ENCODE measurements at places on chromosomes 2 and 18.

DNA sequence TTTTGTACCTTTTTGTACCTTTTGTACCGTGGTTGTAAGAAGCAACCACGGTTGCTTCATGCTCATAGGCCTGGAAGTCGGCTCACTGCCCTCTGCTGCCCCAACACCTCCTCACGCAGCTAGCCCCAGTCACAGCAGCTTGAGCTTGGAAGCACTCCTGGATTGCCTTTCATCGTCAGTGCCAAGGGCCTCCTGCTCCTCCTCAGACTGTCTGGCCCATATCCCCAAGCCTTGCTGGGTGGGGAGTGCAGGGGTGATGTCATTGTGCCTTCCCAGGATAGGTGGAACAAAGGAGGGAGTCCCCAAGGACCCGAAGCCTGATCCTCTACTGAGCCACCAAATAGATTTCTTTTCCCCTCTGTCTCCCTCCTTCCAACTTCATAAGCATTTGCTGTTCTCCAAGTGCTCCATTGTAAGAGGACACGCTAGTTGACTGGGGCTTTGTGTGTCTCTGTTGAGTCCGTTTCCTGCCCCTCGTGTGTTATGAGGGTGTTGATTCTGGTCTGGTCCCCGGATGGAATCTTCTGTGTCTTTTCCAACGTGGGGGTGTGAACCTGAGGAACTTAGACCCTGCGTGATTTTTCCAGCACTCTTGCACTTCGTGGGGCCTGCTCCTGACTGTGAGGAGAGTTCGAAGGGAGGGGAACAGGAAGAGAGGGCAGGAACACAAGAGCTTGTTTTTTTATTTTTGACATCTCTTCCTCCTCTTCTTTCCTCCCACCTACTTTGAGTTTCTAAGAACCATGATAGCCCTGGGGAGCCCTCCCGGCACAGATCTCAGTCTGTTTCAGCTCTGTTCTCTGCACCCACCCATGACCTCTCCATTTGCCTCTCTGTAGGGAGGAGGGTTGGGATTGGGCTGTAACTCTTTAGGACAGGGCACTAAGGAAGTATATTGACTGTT lies 127.2 kb upstream of the EML6 start:
- no peak for DNase-seq

DNA sequence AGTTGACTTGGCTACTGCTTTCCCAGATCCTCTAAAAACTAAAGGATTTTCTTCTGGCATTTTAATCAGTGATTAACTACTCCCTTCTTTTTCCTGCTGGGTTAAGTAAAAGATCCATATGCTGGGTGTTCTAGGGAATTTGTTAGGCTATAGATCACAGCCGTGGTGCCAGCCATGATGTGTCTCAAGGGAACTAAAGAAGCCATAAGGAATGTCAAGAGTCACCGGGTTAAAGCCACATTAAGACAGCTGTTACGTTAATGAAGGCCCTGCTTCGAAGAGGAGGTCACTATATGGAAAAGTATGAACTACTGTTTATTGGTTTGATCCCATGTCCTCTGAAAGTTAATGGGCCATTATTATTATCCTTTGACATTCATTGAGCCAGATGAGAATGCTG lies 70.7 kb downstream of the PAX3 start:
- no peak for DNase-seq

DNA sequence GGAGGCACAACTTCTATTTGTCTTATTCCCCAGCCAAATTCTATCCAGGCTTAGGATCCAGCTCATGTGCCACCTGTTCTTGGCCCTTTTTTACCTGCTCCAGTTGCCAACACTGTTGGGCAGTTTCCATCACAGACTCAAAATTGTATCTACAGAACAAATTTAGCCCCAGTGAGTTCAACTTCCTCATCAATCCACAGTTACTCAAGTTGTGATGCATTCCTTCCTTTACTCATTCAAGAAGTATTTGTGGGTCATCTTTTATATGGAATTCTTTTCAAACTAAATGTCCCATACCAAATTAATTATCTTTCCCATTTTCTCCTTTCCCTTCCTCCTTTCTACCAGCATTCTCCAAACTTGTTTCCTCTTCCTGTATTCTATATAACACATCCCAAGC lies 12.7 kb upstream of the DDX18 start:
- DNase-seq: no peak

GRCh38 chr2:215431778-215432758 lies 3.8 kb downstream of the FN1 start:
- DNase-seq: no peak

GRCh38 chr2:117067900-117068299 lies 746.6 kb upstream of the DDX18 start:
- DNase-seq: no peak

- DNase-seq: no peak
Measured at GRCh38 chr2:240472078-240472790, 36.8 kb downstream of the GPC1 start.

DNA sequence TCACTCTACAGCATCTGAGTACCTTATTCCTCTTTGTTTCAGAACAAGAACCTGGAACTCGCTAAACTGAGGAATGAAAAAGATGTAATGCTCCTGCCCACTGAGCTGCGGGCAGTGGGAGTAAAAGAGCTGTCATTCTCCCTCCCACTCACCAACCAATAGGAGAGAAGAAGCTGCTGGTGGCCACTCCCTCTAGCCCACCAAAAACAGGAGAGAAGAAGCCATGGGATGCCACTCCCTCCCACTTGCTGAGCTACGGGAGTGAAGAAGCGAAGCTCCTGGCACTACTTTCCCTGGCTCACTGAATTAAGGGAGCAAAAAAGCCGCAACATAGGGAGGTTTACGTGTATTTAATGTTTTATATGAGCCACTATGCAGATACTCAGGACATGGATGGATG lies 53.7 kb downstream of the RIT2 start:
- no peak for DNase-seq

GRCh38 chr2:6109831-6110230 lies 417.6 kb downstream of the SOX11 start:
- no peak for DNase-seq

DNA sequence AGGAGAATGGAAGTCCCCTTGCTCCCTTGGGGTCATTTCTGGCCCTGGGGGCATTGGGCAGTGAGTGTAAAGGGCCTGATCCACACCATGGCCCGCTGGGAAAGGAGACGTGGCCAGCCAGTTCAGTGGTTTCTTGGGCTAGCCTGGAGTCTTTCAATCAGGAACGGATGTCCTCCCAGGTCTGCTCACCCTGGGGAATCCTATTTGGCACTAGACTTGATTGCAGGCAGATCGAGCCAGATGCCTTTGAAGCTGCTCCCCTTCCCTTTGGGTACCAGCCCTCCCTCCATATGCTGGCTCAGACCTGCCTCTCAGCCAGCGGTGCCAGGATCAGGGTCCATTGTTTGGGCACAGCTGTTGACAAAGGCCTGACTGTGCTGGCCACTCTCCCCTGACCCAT lies 11.0 kb downstream of the FBLN7 start:
- DNase-seq: no peak

GRCh38 chr18:64929036-64929435 lies 780.1 kb upstream of the LINC00305 start:
- no peak for DNase-seq

DNA sequence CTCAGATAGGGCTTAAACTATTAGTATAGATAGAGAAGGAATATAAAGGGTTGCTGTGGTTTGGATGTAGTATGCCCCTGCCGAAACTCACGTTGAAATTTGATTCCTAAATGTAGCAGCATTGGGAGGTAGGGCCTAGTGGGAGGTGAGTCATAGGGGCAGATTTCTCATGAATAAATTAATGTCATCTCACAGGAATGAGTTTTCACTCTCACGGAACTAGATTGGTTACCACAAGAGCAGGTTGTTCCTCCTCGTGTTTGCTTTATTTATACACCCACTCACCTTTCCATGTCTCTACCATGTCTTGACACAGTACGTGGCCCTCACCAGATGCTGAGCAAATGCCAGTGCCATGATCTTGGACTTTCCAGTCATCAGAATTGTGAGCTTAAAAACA lies 218.2 kb downstream of the RBM43 start:
- DNase-seq: no peak

- DNase-seq: no peak
Measured at GRCh38 chr2:10234409-10235094, 68.2 kb upstream of the HPCAL1 start.

DNA sequence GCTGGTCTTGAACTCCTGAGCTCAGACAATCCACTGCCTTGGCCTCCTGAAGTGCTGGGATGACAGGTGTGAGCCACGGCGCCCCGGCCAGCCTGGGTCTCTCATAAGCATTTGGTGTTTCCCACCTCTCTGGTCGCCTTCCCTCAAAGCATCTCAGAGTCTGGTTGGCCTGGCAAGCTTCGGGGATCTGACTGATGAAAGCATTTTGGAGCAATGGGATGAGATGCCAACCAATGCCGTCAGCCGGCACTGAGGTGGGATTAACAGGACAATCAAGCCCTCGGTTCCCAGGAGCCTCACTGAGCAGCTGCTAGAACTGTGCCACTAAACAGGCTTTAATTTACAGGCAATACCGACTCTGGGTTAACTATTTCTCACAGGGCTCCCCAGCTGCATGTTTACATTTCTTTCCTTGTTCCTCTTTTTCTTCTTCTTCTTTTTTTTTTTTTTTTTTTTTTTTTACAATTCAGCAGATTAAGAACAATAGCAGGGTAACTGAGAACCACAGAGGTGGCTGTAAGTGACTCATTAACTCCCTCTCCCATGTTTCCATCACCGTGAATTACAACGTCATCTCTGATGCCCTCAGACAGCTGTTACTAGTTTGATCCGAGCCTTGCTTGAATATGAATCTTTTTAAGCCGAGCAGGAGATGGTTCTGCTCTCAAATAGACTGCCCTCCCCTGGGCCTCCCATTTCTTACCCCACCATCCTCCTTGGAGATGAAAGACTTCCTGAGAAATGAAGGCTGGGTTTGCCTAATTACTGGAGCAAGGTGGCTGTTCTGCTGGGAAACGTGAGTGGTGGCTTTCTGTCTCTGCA lies 37.9 kb downstream of the ODC1 start:
- peak; percentile 63 for DNase-seq

DNA sequence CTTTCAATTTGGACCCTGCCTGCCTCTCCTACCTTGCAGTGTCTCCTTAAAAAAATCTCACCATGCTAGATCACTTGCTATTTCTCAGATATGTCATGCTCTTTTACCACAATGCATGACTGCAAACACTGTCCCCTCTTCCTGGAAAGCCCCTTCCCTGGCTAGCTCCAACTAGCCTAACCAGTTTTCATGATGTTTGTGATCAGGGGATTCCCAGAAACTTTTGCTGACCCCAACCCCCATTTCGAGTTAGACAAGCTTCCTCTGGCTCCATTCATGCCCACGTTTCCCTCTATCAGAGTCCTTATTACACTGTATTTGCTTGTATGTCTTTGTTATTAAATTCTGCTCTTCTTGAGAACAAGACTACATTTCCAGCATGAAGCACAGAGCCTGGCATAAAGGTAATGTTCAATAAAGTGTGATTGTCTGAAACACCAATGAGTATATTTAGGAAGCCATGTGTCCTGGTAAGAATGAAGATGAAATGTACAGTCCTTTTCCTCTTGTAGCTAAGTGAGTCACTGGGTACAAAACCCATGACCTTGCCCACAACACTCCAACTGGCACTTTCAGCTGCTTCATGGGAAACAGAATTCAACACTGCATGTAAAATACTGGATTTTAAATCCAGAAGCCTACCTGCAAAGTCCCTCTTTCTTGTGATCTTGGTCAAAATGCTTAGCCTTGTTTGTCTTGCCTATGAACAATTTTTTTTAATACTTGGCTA lies 62.0 kb upstream of the ATL2 start:
- DNase-seq: no peak
